ENCODE measurements at places on chromosomes 2 and 18. TPM values are rescaled to one million over a fixed set of nuclear protein-coding genes. Genes with fewer than 3 reads are reported as not detected.

DNA sequence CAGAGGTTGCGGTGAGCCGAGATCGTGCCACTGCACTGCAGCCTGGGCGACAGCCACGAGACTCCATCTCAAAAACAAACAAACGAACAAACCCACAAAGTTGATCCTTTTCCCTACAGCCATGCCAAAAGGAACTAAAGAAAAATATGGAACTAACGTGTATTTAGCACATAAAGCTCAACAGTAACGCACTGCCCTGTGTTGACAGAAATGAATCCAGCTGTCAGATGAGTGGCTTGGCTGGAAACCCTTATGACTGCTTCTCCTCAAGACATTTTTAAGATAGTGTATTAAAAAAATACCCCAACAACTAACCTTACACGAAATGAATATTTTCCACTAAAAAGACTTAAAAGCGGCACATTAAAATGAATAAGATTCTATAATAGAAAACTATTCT, 62.9 kb upstream of the TUBA3E start:
- no peaks in the 10 kb centered on the region for H3K4me1 ChIP-seq
- H3K4me3 ChIP-seq: no peak overlapping the region
- no peak for DNase-seq
- H3K27me3 ChIP-seq: no peaks in the 10 kb centered on the region
- no peak overlapping the region for H3K27ac ChIP-seq
- H3K36me3 ChIP-seq: no peaks in the 10 kb centered on the region

GRCh38 chr2:151192681-151193080, 69.0 kb downstream of the RBM43 start:
- H3K4me3 ChIP-seq: no peak overlapping the region
- no peaks in the 10 kb centered on the region for H3K36me3 ChIP-seq
- DNase-seq: no peak
- no peak overlapping the region for H3K27ac ChIP-seq
- H3K4me1 ChIP-seq: no peaks in the 10 kb centered on the region
- no peaks in the 10 kb centered on the region for H3K27me3 ChIP-seq

DNA sequence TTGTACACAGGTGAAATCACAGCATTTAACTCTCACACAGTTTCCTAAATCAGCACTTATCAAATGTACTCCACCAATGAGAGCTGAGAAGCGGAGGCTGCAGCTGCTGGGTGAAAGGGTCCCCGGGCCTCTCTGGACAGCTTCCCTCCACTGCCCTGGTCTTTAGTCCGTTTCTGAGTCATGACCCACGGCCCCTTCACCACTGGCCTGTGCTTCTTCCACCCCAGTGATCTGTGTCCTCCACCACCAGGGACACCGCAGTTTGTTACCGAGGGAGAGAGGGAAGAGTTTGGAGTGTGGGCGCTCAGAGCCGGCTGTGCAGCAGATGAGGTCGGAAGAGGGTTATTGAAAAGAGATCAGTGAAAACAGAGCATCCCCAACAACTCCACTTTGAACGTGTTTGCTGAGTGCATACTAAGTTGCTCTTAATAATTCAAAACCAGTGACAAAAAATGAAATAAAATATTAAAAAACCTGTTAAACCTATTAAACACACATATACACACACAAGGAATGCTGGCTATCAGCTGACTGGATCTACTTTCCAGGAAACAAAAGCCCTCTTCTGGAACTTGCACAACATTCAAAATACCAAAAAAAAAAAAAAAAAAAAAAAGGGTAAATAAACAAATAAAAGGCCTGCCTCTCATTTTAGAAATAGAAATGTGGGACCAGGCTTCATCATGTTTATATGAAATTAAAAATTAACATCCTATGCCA, 54.1 kb downstream of the PXDN start:
- H3K4me1 ChIP-seq: no peaks in the 10 kb centered on the region
- DNase-seq: no peak
- no peak overlapping the region for H3K27ac ChIP-seq
- no peaks in the 10 kb centered on the region for H3K36me3 ChIP-seq
- no peak overlapping the region for H3K4me3 ChIP-seq

- no peaks in the 10 kb centered on the region for H3K27me3 ChIP-seq
- no peaks in the 10 kb centered on the region for H3K4me1 ChIP-seq
- H3K4me3 ChIP-seq: no peak overlapping the region
- DNase-seq: no peak
Observed at GRCh38 chr2:11697103-11697871, 27.3 kb upstream of the NTSR2 start.

GRCh38 chr2:175363699-175364098, 182.2 kb upstream of the ATP5MC3 start:
- DNase-seq: no peak
- no peak overlapping the region for H3K27ac ChIP-seq

WNT6 gene
- 7.9 TPM for total RNA-seq

GRCh38 chr2:227568852-227569169, 29.9 kb upstream of the SCYGR2 start:
- no peak overlapping the region for H3K27ac ChIP-seq
- H3K4me3 ChIP-seq: no peak overlapping the region
- peaks cover 6% of the 10 kb centered on the region for H3K36me3 ChIP-seq
- peaks cover 17% of the 10 kb centered on the region for H3K4me1 ChIP-seq
- DNase-seq: no peak

- no peaks in the 10 kb centered on the region for H3K4me1 ChIP-seq
- H3K27ac ChIP-seq: no peak overlapping the region
- H3K4me3 ChIP-seq: no peak overlapping the region
Observed at GRCh38 chr2:231795525-231796327, 9.5 kb downstream of the COPS7B start.

- no peak overlapping the region for H3K4me3 ChIP-seq
- no peak for DNase-seq
- peaks cover 6% of the 10 kb centered on the region for H3K36me3 ChIP-seq
- no peak overlapping the region for H3K27ac ChIP-seq
- no peaks in the 10 kb centered on the region for H3K4me1 ChIP-seq
Observed at GRCh38 chr18:9542924-9543323, 67.6 kb downstream of the RALBP1 start.

- no peaks in the 10 kb centered on the region for H3K36me3 ChIP-seq
- no peak overlapping the region for H3K4me3 ChIP-seq
- H3K27me3 ChIP-seq: no peaks in the 10 kb centered on the region
- DNase-seq: no peak
- H3K27ac ChIP-seq: no peak overlapping the region
Observed at GRCh38 chr2:65528241-65528574, 95.8 kb upstream of the SPRED2 start.

LINC00305 gene
- total RNA-seq: 5.1 TPM
